A549 treated with ZK216348 at 1 μM for 4 hours (cell line): ENCODE measurements at places on chromosomes 11 and 22. TPM values are rescaled to one million over a fixed set of nuclear protein-coding genes. Genes with fewer than 3 reads are reported as not detected.

The LRRC32 gene
- total RNA-seq = 0.08 to 0.30 TPM (median 0.18 TPM) in 5 replicates

The CCDC89 gene
- total RNA-seq = not detected in 5 replicates

The XNDC1N gene
- total RNA-seq = 2.9 to 5.7 TPM (median 3.4 TPM) in 5 replicates

The KCNJ1 gene
- not detected in 5 replicates for total RNA-seq

The CASP1 gene
- total RNA-seq = 0.31 to 0.37 TPM in 2 of 5 replicates, not detected in the others

The DEFB131B gene
- total RNA-seq = not detected in 5 replicates

The DUSP8 gene
- total RNA-seq = 0.88 to 1.6 TPM (median 1.0 TPM) in 5 replicates

The HEPN1 gene
- not detected in 5 replicates for total RNA-seq

The SAC3D1 gene
- 27.0 to 62.7 TPM (median 56.1 TPM) in 5 replicates for total RNA-seq

The CHRM1 gene
- 0.05 TPM in 1 of 5 replicates, not detected in the others for total RNA-seq

The BIK gene
- total RNA-seq = 0.81 to 2.1 TPM (median 1.2 TPM) in 5 replicates

The ACRV1 gene
- total RNA-seq = not detected in 5 replicates

The SLC5A1 gene
- total RNA-seq = 0.06 TPM in 1 of 5 replicates, not detected in the others

The OR52I1 gene
- total RNA-seq = not detected in 5 replicates

The SLC37A2 gene
- total RNA-seq = 0.06 to 0.14 TPM (median 0.08 TPM) in 4 of 5 replicates, not detected in the other

The SPDYC gene
- not detected in 5 replicates for total RNA-seq

The OLFML1 gene
- not detected in 5 replicates for total RNA-seq

The MUC5B gene
- total RNA-seq = 1.2 to 6.5 TPM (median 3.8 TPM) in 5 replicates

The PANX3 gene
- not detected in 5 replicates for total RNA-seq

The SAA2 gene
- total RNA-seq = 0.65 TPM in 1 of 5 replicates, not detected in the others

The GGT1 gene
- 62.1 to 120 TPM (median 102 TPM) in 5 replicates for total RNA-seq

The SCGB1D2 gene
- not detected in 5 replicates for total RNA-seq

The ASRGL1 gene
- 12.7 to 13.7 TPM (median 13.1 TPM) in 5 replicates for total RNA-seq

The RAB3IL1 gene
- total RNA-seq = 12.0 to 17.9 TPM (median 15.9 TPM) in 5 replicates

The TMEM86A gene
- total RNA-seq = 0.29 to 0.56 TPM (median 0.47 TPM) in 5 replicates

The DENND5A gene
- 41.6 to 52.5 TPM (median 43.4 TPM) in 5 replicates for total RNA-seq

The LRRC74B gene
- total RNA-seq = not detected in 5 replicates

The KCNK4 gene
- total RNA-seq = 0.12 to 0.21 TPM (median 0.20 TPM) in 3 of 5 replicates, not detected in the others

The ZNF280B gene
- 0.74 to 1.9 TPM (median 1.5 TPM) in 5 replicates for total RNA-seq

The MFNG gene
- 0.94 to 3.3 TPM (median 2.2 TPM) in 5 replicates for total RNA-seq

The KCTD14 gene
- 1.3 to 2.1 TPM (median 1.7 TPM) in 5 replicates for total RNA-seq

The KLHDC7B gene
- total RNA-seq = 0.02 to 0.05 TPM in 2 of 5 replicates, not detected in the others

The CD248 gene
- not detected in 5 replicates for total RNA-seq

The ROBO4 gene
- not detected in 5 replicates for total RNA-seq
